ENCODE measurements at places on chromosomes 11 and 22. TPM values are rescaled to one million over a fixed set of nuclear protein-coding genes. Genes with fewer than 3 reads are reported as not detected.

- H3K4me1 ChIP-seq = no peaks in the 10 kb centered on the region
- no peak overlapping the region for H3K27ac ChIP-seq
- no peak overlapping the region for H3K4me3 ChIP-seq
- no peaks in the 10 kb centered on the region for H3K36me3 ChIP-seq
- H3K27me3 ChIP-seq = no peaks in the 10 kb centered on the region
These were observed 439.6 kb downstream of the DYNC2H1 start for GRCh38 chr11:103548838-103549237.

GRK3 gene
- 9.6 TPM for polyA plus RNA-seq

GRCh38 chr11:91688672-91689071 is 535.9 kb upstream of the FAT3 start:
- no peaks in the 10 kb centered on the region for H3K4me1 ChIP-seq
- H3K4me3 ChIP-seq = no peak overlapping the region
- no peaks in the 10 kb centered on the region for H3K36me3 ChIP-seq
- H3K27me3 ChIP-seq = no peaks in the 10 kb centered on the region

NCAM1 gene
- polyA plus RNA-seq = 0.36 TPM

GRCh38 chr11:32259641-32260081 is 168.8 kb downstream of the RCN1 start:
- H3K27ac ChIP-seq = no peak overlapping the region
- H3K4me3 ChIP-seq = no peak overlapping the region
- no peaks in the 10 kb centered on the region for H3K4me1 ChIP-seq
- H3K36me3 ChIP-seq = no peaks in the 10 kb centered on the region

- peaks cover 20% of the 10 kb centered on the region for H3K4me1 ChIP-seq
- H3K27me3 ChIP-seq = no peaks in the 10 kb centered on the region
- no peak overlapping the region for H3K4me3 ChIP-seq
- H3K36me3 ChIP-seq = peaks cover 92% of the 10 kb centered on the region
- no peak for DNase-seq
- no peak overlapping the region for H3K27ac ChIP-seq
These were observed 7.0 kb upstream of the RRM1 start for GRCh38 chr11:4087551-4087950.

DNA sequence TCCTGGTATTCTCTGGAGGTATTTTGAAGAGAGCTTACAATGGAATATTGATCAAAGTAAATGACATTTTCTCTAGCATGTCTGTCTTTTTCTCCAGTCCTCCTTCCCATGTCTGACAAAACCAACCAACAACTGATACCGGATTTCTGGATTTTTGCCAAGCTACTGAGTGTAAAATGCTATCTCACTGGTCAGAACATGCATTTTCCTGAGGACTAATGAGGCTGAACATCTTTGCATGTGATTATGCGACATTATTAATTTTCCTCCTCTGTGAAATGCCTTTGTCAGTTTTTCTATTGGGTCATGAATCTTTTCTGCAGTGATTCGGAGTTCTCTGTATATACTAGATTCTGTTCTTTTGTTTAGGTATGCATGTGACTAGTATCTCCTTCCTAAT is 51.4 kb downstream of the CDON start:
- H3K4me1 ChIP-seq = no peaks in the 10 kb centered on the region
- DNase-seq = no peak
- no peak overlapping the region for H3K27ac ChIP-seq

- no peak overlapping the region for H3K4me3 ChIP-seq
- peaks cover 27% of the 10 kb centered on the region for H3K4me1 ChIP-seq
- DNase-seq = no peak
- no peaks in the 10 kb centered on the region for H3K36me3 ChIP-seq
- no peaks in the 10 kb centered on the region for H3K27me3 ChIP-seq
- no peak overlapping the region for H3K27ac ChIP-seq
These were observed 4.7 kb upstream of the TMPRSS13 start for GRCh38 chr11:117933930-117934329.

GRCh38 chr11:133104009-133104744 is 428.1 kb downstream of the OPCML start:
- no peak for DNase-seq
- H3K27me3 ChIP-seq = no peaks in the 10 kb centered on the region
- H3K27ac ChIP-seq = no peak overlapping the region
- no peaks in the 10 kb centered on the region for H3K4me1 ChIP-seq
- no peak overlapping the region for H3K4me3 ChIP-seq
- H3K36me3 ChIP-seq = no peaks in the 10 kb centered on the region

DNA sequence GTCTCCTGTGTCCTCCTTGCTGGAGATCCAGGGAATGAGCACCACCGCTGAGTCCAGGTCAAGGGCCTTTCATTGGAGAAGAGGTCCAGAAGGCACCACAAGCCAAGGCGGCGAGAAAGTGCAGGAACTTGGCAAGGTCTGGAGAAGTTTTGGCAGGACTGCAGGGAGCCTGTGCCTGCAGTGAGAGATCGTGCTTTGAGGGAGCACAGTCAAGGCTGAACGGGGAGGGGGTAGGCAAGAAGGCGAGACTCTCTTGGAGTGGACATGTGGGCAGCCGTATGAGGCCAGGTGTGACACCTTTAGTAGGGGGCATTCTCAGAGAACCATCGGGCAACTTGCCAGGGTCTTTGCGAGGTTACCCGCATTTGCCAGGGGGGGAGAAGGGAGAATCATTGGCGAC is 30.5 kb downstream of the LRRC10B start:
- H3K4me1 ChIP-seq = peaks cover 3% of the 10 kb centered on the region
- no peak for DNase-seq
- H3K36me3 ChIP-seq = no peaks in the 10 kb centered on the region
- H3K4me3 ChIP-seq = no peak overlapping the region

DNA sequence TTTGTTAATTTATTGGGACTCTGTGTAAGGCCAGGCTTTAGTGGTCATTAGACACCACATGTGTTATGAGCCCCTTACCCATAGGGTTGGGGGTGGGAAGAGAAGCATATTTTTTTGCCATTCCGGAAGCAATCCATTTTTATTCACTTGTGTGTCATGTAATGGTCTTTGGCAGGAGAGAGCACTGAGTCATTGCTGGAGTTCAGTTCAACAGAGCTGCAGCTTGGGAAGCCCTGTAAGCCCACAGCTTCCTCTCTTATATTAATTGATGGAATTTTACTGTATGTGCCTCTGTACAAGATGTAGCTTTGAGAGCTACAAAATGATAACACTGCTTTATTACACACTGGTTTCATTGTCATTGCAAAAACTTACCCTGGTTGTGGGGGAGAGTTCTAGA is 177.3 kb upstream of the SORL1-AS1 start:
- no peak overlapping the region for H3K4me3 ChIP-seq
- H3K27ac ChIP-seq = no peak overlapping the region
- DNase-seq = no peak
- no peaks in the 10 kb centered on the region for H3K4me1 ChIP-seq
- no peaks in the 10 kb centered on the region for H3K27me3 ChIP-seq

DNA sequence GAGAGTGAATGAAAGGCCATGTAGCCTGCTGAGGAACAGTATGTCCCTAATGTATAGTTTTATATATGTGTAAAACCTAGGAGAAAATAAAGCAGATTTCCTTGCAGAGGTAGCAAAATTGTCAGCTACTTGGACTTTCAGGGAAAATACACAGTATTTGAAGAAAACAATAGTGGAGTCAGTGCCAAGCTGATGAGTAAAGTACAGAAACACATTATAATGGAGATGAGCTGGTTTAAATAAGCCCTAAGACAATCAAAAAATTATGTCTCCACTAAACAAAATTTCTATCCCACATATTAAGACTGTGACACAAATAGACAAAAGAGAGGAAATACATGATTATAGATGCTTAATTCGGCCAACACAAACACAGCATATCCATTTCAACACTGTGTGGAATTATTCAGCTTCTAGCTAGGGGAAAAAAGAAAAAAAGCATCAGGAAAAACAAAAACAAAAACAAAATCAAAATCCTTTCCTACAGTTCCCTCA is 75.9 kb downstream of the MAML2 start:
- no peaks in the 10 kb centered on the region for H3K36me3 ChIP-seq
- peaks cover 51% of the 10 kb centered on the region for H3K4me1 ChIP-seq
- peak overlapping the region; percentile 60 for H3K27ac ChIP-seq
- no peaks in the 10 kb centered on the region for H3K27me3 ChIP-seq
- no peak for DNase-seq
- peak overlapping the region; percentile 37 for H3K4me3 ChIP-seq

LDLRAD3 gene
- 14.1 TPM for polyA plus RNA-seq
